Fibroblast of the aortic adventitia (primary cell): ENCODE measurements at places on chromosomes 16 and 17. TPM values are rescaled to one million over a fixed set of nuclear protein-coding genes. Genes with fewer than 3 reads are reported as not detected.

The GCGR gene
- total RNA-seq, result not detected in 2 replicates

The PLD6 gene
- total RNA-seq, result 3.1 and 4.3 TPM in 2 replicates

The HBA2 gene
- not detected in 2 replicates for total RNA-seq

The HAS3 gene
- 0.81 TPM in 1 of 2 replicates, not detected in the other for total RNA-seq

The TNFSF13 gene
- total RNA-seq, result 1.1 and 1.4 TPM in 2 replicates

The KRT40 gene
- not detected in 2 replicates for total RNA-seq

The TBX21 gene
- total RNA-seq, result not detected in 2 replicates

The NHLRC4 gene
- total RNA-seq, result 2.0 and 2.5 TPM in 2 replicates

- no peak for DNase-seq
Measured at GRCh38 chr17:55546481-55546880, 35.2 kb upstream of the SMIM36 start.

GRCh38 chr16:79564671-79565107 is 35.8 kb downstream of the MAF start:
- no peak for DNase-seq

GRCh38 chr17:36817483-36818048 is 119.7 kb upstream of the LHX1 start:
- no peak for DNase-seq

GRCh38 chr17:76689859-76690258 is 20.9 kb downstream of the MXRA7 start:
- no peak for DNase-seq

- no peak for DNase-seq
Measured at GRCh38 chr16:78134944-78135619, 35.6 kb downstream of the WWOX start.

GRCh38 chr17:42120161-42120769 is 902 bp downstream of the KAT2A start:
- no peak for DNase-seq

GRCh38 chr16:75588716-75589115 is 22.5 kb downstream of the GABARAPL2 start:
- DNase-seq, result no peak

- no peak for DNase-seq
Measured at GRCh38 chr17:4501295-4501949, 2.7 kb downstream of the SPNS2 start.

DNA sequence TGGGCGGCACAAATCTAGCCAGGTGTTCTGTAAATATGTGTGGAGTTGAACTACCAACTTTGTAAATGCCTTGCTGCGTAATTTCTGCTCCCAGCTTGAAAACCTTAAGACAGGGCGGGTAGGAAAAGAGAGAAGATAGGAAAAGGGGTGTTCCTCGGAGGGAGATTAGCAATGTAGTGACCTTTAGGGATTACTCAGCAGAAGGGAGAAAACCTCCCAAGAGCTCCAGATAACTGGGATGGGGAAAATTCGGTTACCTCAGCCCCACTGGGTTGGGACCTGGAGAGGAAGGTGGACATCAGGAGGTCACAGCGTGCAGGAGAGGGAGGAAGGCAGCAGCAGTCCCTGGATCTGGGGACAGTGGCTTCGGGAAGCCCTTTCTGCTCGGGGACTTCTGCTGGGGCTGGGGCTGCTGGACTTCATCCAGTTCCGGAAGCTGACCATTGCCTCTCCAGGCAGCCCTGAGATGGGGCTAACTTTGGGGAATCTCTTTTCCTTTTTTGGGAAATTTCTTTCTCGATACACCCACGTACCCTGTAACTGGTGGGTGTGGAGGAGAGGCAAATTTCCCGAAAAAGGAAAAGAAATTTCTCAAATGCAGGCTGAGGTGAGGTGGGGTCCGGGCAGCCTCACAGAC is 39.2 kb downstream of the MPRIP start:
- no peak for DNase-seq

- peak; percentile 16 for DNase-seq
Measured at GRCh38 chr17:4130715-4131114, 12.1 kb downstream of the ZZEF1 start.

DNA sequence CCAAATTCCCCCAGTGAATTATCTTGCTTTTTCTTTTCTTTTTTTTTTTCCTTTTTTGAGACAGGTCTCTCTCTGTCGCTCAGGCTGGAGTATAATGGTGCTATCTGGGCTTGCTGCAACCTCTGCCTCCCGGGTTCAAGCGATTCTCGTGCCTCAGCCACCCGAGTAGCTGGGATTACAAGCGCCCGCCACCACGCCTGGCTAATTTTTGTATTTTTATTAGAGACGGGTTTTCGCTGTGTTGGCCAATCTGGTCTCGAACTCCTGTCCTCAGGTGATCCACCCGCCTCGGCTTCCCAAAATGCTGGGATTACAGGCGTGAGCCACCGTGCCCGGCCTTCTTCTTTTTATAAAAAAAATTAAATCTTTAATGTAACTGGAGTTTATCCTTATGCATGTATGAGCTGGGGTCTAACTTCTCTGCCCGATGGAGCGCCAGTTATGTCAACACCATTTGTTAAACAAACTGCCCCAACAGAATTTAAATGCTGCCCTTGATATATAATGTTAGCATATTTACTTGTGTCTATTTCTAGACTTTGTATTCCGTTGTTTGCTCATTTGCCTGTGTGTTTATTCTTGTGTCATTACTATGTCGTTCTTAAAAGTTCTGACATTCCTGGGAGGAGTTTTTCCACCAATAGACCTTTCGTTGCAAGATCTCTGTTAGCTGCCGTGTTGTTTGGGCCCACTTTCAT is 535 bp upstream of the AURKB start:
- peak; percentile 4 for DNase-seq

GRCh38 chr17:40242774-40243173 is 23.7 kb downstream of the WIPF2 start:
- no peak for DNase-seq

- DNase-seq, result peak; percentile 67
Measured at GRCh38 chr17:32275060-32276042, 9.7 kb downstream of the RHBDL3 start.

DNA sequence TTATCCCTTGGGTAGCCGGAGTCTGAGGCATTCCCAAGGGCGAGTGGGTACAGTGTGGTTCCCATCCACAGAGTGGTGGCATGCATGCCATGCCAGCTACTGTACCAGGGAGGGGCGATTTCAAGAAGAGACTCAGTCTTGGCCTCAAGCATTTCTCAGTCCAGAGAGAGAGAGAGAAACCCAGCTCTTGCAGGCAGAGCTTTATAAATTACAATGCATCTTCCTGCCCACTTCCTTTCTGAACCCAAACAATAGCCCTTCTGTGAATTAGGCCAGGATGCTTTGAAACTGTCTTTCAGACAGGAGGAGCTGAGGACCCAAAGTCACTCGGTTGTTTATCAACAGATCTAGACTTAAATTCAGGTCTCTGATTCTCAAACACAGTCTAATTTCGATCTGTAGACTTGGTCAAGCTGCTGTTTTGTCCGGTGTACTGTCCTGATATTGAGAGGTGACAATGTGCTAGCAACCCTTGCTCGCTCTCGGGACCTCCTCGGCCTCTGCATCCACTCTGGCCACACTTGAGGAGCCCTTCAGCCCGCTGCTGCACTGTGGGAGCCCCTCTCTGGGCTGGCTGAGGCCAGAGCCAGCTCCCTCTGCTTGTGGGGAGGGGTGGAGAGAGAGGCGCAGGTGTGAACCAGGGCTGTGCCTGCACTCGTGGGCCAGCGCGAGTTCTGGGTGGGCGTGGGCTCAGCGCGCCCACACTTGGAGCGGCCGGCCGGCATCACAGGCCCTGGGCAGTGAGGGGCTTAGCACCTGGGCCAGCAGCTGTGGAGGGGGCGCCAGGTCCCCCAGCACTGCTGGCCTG is 408.0 kb downstream of the UTP18 start:
- DNase-seq, result no peak
